OCI-LY7 (cell line): ENCODE measurements at places on chromosomes 11 and 22.

DNA sequence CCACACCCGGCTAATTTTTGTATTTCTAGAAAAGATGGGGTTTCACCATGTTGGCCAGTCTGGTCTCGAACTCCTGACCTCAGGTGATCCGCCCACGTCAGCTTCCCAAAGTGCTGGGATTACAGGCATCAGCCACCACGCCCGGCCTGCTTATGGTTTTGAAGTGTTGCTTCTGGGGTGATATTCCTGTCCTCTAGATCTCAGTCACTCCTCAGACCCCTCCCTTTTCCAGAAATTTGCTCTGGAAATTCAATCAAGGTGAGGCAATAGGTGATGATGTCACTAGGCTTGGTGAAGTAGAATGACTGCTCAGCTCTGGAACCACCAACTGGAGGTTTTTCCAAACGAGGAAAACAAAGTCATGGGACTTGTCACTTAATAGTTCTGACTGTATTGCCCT, 36.6 kb upstream of the CREB3L1 start:
- no peak for DNase-seq

- no peak for DNase-seq
Measured at GRCh38 chr22:45830531-45831245, 146.3 kb downstream of the WNT7B start.

- no peak for DNase-seq
Measured at GRCh38 chr11:132943706-132944568, 588.4 kb downstream of the OPCML start.

DNA sequence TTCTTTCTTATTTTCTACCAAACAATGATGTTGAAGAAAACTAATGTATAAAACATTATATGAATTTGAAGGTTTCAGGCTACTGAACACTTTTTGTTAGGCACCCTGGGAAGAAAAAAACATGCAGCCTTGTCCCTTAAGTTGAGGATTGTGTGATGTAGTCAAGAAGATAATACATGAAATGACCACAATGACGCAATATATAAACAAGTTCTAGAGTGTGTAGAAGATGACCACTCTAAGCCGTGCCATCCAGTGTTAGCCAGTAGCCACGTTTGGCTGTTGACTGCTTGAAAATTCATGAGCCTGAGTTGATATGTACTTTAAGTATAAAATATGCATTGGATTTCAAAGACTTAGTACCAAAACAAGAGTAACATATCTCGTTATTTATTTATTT, 16.2 kb downstream of the SWAP70 start:
- no peak for DNase-seq

GRCh38 chr22:27377501-27378295, 423.9 kb downstream of the MN1 start:
- peak; percentile 21 for DNase-seq

- DNase-seq = no peak
Measured at GRCh38 chr11:7246179-7246578, 5.5 kb upstream of the SYT9 start.

GRCh38 chr11:64144587-64145472, 21.1 kb downstream of the MACROD1 start:
- no peak for DNase-seq

- DNase-seq = peak; percentile 66
Measured at GRCh38 chr11:75503531-75504099, 22.1 kb downstream of the GDPD5 start.

GRCh38 chr11:67378544-67378943, 5.1 kb upstream of the CLCF1 start:
- DNase-seq = no peak

GRCh38 chr11:59556917-59557348, 45.6 kb downstream of the OR4D9 start:
- no peak for DNase-seq

DNA sequence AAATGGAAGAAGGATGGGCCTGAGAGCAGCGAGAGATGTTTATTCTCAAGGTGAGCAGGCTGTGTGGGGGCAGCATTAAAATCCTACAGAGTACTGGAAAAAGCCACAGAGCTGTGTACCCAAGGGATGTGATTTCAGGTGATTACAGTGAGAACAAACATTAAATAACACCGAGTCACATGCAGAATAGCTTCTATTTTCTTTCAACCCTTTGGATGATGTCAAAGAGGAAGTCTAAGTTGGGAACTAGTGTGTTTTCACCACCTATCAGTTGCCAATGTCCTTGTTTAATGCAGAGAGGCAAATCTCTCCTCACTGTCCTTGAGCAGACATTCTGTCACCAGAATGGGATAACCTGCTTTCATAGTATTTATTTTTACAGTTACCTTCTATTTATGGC, 379.6 kb upstream of the NARS2 start:
- DNase-seq = no peak

GRCh38 chr22:36068776-36069344, 40.2 kb upstream of the RBFOX2 start:
- DNase-seq = peak; percentile 16

DNA sequence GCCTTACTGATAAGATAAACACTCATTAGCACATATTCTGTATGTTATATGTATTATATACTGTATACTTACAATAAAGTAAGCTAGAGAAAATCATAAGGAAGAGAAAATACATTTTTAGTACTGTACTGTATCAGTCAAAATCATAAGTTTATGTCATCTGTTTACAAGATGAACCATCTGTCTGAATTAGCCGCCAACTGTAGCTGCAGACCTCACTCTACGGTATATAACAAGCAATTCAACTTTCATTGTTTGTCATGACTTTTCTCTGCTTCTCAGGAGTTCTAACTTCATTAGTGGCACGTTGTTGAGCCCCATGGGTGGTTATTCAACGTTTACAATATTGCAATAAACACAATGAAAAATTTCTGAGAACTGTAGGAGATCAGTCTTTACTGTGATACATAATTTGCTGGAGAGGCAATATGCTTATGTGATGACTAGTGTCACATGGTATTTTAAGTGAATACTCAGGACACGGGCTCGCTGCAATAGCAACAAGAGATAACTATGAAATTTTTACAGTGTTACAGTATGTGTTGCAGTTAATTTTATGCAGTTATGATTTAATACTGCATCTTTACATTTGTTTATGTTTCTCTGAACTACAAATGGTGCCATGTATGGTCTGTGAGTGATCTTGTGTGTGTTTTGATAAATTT, 132.2 kb upstream of the CTSC start:
- no peak for DNase-seq

DNA sequence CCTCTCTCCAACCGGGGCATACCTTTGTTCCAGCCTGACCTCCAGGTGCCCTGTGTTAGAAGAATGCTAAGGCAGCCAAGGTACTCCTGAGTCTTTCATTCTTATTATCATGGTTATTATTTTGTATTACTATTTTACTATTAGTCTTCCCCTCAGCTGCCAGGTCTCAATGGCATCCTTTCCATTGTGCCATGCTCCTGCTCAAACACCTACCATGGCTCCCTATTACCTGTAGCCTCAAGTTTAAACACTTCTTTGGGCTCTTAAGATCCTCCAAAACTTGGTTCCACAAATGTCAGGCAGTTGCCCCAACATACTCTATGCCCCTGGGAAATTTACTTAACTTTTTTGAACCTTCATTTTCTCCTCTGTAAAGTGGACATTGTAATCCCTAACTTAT, 130.4 kb downstream of the CHST1 start:
- DNase-seq = no peak

GRCh38 chr11:30916764-30917163, 330.6 kb upstream of the MPPED2 start:
- no peak for DNase-seq
